Left lung (tissue), 14 donors: ENCODE measurements at places on chromosomes 3 and 15. TPM values are rescaled to one million over a fixed set of nuclear protein-coding genes. Genes with fewer than 3 reads are reported as not detected.

GRCh38 chr3:52792413-52792812 is 2.2 kb upstream of the ITIH3 start:
- H3K27ac ChIP-seq, result no peak overlapping the region
- H3K4me1 ChIP-seq, result no peaks in the 10 kb centered on the region
- DNase-seq, result no peak
- H3K27me3 ChIP-seq, result no peaks in the 10 kb centered on the region
- no peak overlapping the region for H3K4me3 ChIP-seq

DNA sequence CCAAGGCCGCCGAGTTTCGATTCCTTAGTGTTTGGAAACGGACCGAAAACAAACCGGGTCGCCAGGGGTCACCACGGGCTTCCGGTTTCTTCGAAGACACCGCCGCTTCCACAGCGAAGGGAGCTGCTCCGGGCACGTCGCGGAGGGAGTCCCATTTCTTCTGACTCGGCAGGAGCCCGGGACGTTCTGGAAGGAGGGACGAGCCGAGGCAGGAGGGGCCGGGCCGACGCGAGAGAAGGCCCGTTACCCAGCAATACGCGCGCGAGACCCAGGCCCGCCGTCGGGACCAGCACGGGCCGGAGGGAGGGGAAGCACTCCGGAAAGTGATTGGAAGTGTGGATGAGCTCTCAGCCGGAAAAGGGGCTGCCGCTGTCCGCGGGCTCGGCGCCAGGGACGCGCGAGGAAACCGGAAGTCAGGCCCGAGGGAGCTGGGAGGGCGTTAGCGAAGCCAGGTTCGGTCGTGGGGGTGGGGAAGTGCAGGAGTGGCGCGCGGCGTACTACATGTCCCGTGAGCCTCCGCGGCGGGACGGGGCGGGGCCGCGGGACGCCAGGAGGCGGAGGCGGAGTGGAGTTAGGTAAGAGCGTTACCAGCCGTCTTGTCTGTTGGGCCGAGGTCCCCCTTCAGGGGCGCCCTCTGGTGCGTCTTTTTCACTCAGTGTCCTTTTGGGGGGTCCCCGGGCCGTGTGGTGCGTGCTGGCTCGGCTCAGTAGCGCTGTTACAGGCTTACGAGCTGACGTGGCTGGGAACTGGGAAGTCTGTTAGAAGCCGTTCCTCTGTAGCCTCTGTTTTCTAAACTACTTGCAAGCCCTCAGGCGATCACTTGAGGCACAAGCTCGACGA is at the start of the genes AZI2 and ZCWPW2:
TSS of gene AZI2 (minus strand) at position 196 of the 840 bp plus-strand sequence. CDS start 8,207 bp downstream, outside the sequence.
TSS of gene ZCWPW2 (plus strand) at position 93 of the 840 bp plus-strand sequence. CDS start 64,348 bp downstream, outside the sequence.
- H3K36me3 ChIP-seq, result no peaks in the 10 kb centered on the region
- H3K27ac ChIP-seq, result peak within 1 kb of the TSS; percentile 100
- DNase-seq, result peak; percentile 98
- H3K4me1 ChIP-seq, result peaks cover 55% of the 10 kb centered on the region
- H3K27me3 ChIP-seq, result no peaks in the 10 kb centered on the region

DNA sequence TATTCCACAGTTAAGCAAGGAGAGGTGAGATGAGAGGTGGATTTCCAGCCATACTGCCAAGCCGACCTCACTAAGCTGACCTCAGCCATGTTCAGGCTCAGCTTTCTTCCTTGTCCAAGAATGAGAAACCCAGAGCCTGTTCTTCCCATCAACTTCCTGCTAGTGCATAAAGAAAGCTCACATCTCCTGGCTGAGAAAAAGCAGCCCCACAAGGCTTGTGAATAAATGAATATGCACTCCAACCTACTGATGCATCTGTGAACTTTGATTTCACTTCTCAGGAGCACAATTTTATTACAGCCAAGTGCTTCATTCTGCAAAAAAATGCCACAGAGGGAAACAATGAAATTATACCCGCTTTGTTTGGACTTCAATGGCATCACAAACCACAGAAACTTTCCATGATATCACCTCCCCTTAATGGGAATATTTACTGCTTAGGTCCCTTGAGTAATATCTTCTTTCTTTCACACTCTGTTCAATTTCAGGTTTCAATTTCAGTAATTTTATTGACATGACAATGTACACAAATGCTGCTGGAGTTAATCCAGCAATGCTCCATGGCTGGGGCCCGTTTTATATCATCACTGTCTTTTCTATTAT is 437.0 kb upstream of the PPP2R3A start:
- H3K27me3 ChIP-seq, result no peaks in the 10 kb centered on the region
- no peak overlapping the region for H3K4me3 ChIP-seq
- no peaks in the 10 kb centered on the region for H3K36me3 ChIP-seq
- DNase-seq, result no peak
- H3K4me1 ChIP-seq, result no peaks in the 10 kb centered on the region
- no peak overlapping the region for H3K27ac ChIP-seq

GRCh38 chr3:25904206-25904605 is 114.3 kb downstream of the OXSM start:
- H3K4me1 ChIP-seq, result no peaks in the 10 kb centered on the region
- no peaks in the 10 kb centered on the region for H3K27me3 ChIP-seq
- DNase-seq, result no peak
- H3K36me3 ChIP-seq, result no peaks in the 10 kb centered on the region

DNA sequence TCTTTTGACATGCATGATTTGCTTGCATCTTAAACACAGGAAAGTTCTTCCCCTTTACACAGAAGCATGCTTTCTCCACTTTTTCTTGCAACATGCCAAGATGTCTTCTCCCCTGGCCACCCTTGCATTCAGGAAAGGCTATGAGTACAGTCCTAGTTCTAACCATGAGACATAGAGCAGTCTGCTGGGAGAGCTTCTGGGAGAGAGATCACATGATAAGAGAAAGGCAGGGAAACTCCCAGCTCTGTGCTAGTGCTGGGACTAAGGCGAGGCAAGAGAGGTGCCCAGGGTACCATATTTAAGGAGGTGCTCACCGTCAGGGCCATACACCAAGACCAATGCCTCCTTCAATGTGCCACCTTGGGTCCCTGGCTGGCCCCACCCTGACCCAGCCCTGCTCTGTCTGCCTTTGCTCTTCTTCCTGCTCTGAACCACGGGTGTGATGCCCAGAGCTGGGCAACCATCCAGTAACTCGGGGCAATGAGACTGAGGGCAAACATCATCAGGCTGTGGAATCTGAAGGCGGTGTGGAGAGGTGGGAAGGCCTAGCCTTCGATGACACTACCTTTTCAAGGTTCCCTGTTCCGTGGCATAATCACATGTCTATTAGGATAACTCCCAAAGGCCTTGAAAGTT is 77.4 kb upstream of the PRR20G start:
- no peaks in the 10 kb centered on the region for H3K4me1 ChIP-seq
- H3K4me3 ChIP-seq, result no peak overlapping the region
- H3K36me3 ChIP-seq, result no peaks in the 10 kb centered on the region
- H3K27me3 ChIP-seq, result no peaks in the 10 kb centered on the region
- no peak for DNase-seq

GRCh38 chr15:95169541-95170459 is 938.4 kb downstream of the MCTP2 start:
- H3K4me1 ChIP-seq, result no peaks in the 10 kb centered on the region
- DNase-seq, result peak; percentile 39
- H3K27me3 ChIP-seq, result no peaks in the 10 kb centered on the region
- H3K4me3 ChIP-seq, result no peak overlapping the region

The SLC12A1 gene
- not detected for total RNA-seq

The CAPN3 gene
- total RNA-seq, result 32.9 TPM

GRCh38 chr3:62665627-62666437 is 209.4 kb downstream of the CADPS start:
- H3K36me3 ChIP-seq, result no peaks in the 10 kb centered on the region
- no peak overlapping the region for H3K27ac ChIP-seq
- DNase-seq, result peak; percentile 59
- H3K27me3 ChIP-seq, result peaks cover 13% of the 10 kb centered on the region
- H3K4me3 ChIP-seq, result no peak overlapping the region

GRCh38 chr3:185713015-185713414 is 111.8 kb downstream of the IGF2BP2 start:
- no peaks in the 10 kb centered on the region for H3K27me3 ChIP-seq
- H3K27ac ChIP-seq, result no peak overlapping the region
- no peak for DNase-seq
- no peaks in the 10 kb centered on the region for H3K36me3 ChIP-seq
- H3K4me1 ChIP-seq, result peaks cover 7% of the 10 kb centered on the region

GRCh38 chr3:43074901-43075689 is 30.8 kb downstream of the POMGNT2 start:
- H3K36me3 ChIP-seq, result no peaks in the 10 kb centered on the region
- no peak overlapping the region for H3K27ac ChIP-seq
- no peak overlapping the region for H3K4me3 ChIP-seq
- no peak for DNase-seq

DNA sequence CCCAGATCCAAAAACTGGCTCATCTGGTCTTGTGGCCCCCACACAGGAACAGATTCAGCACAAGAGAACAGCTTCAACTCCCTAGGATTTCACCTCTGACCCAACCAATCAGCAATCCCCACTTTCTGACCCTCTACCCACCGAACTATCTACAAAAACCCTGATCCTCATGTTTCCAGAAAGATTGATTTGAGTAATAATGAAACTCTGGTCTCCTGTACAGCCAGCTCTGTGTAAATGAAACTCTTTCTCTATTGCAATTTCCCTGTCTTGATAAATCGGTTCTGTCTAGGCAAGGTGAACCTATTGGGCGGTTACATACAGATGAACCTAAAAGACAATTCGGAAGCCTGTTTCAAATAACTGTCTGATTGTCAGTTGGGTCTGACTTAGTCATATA is 847.6 kb upstream of the ALCAM start:
- H3K27ac ChIP-seq, result no peak overlapping the region
- no peaks in the 10 kb centered on the region for H3K36me3 ChIP-seq
- H3K4me1 ChIP-seq, result no peaks in the 10 kb centered on the region
- DNase-seq, result no peak
- no peaks in the 10 kb centered on the region for H3K27me3 ChIP-seq

The ADAMTS7 gene
- total RNA-seq, result 8.7 TPM

DNA sequence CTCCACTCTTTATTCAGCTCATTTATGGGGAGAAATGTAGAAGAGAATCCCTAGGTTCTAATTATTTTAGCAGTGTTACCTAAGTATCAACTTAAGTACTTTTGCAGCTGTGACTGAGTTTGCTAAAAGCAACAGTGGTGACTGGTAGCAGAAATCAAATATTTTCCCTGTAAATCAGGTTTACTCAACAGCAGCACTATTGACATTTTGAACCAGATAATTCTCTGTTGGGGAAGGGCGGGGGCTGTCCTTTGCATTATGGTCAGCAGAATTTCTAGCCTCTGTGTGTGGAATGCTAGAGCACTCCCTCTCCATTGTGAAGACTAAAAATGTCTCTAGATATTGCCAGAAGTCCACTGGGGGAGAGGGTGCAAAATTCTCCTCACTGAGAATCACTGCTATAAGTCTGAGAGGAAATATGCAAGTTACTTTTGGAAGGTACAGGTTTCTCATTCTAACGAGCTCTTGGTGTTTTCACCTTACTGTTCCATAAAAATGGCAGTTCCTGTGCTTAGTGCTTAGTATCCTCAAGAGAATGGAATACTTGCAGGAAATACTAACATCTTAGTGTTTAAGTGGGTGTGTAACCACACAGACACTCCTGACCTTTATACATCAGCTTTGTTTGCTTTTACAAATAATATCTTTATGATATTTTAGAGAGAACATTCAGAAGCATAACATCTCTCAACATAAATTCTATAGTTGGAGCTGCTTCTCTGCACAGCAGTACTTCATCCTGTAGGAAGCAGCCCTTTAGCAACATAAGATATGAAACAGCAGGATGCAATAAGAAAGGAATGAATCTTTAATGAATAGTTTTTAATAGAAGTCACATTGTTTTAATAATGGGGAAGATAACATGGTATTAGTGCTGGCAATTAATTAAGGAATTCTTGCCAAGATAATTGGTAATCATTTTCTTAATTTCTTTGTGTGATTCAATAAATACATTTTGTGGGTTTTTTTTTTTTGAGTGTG is 246.5 kb upstream of the GOLIM4 start:
- no peaks in the 10 kb centered on the region for H3K27me3 ChIP-seq
- no peak overlapping the region for H3K4me3 ChIP-seq
- H3K36me3 ChIP-seq, result no peaks in the 10 kb centered on the region
- H3K4me1 ChIP-seq, result peaks cover 12% of the 10 kb centered on the region
- no peak for DNase-seq

DNA sequence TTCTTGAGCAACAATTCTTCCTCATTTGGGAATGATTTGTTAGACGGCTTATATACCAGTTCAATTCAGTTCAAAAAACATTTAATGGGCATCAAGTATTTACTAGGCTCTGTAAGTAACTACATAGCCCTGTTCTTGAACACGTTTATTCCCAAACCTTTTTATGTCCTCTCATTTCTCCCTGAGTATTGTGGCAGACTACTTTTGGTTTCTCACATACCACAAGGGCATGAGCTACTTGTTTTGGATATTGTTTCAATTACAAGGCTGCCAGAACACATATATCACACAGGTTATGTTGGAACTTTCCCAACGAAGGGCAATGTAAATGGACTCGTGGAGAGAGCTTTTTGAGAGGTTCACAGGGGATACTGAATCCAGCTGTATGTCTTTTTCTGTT is 363.8 kb upstream of the NAALADL2 start:
- no peaks in the 10 kb centered on the region for H3K4me1 ChIP-seq
- no peak overlapping the region for H3K4me3 ChIP-seq
- no peaks in the 10 kb centered on the region for H3K36me3 ChIP-seq
- no peak overlapping the region for H3K27ac ChIP-seq

The CGNL1 gene
- 68.1 TPM for total RNA-seq

The OXNAD1 gene
- total RNA-seq, result 14.3 TPM

The TMEM212 gene
- total RNA-seq, result 2.3 TPM

The FEZF2 gene
- total RNA-seq, result not detected

- no peaks in the 10 kb centered on the region for H3K27me3 ChIP-seq
- DNase-seq, result no peak
- no peaks in the 10 kb centered on the region for H3K36me3 ChIP-seq
- no peaks in the 10 kb centered on the region for H3K4me1 ChIP-seq
- H3K4me3 ChIP-seq, result no peak overlapping the region
Measured at GRCh38 chr3:56878074-56878473, 76.3 kb upstream of the ARHGEF3 start.

DNA sequence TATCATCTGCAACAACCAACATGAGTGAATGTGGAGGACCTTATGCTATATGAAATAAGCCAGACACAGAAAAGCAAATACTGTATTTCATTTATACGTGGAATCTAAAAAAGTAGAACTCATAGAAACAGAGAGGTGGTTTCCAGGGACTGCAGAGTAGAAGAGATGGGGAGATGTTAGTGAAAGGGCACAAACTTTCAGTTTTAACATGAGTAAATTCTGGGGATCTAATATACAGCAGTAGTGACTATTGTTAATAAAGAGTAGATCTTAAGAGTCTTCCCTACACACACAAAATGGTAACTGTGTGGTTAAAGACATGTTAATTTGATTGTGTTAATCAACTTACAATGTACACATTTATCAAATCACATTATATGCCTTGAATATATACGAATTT is 20.9 kb upstream of the MELTF start:
- no peak overlapping the region for H3K4me3 ChIP-seq
- DNase-seq, result no peak
- no peaks in the 10 kb centered on the region for H3K4me1 ChIP-seq
- no peak overlapping the region for H3K27ac ChIP-seq
- H3K27me3 ChIP-seq, result no peaks in the 10 kb centered on the region
